ENCODE measurements at places on chromosomes 2 and 18.
A peak's percentile ranks its signal among the peaks of the same experiment; 100 is the strongest.

- no peak for DNase-seq
Observed at GRCh38 chr18:35029770-35030169, 11.4 kb upstream of the MAPRE2 start.

GRCh38 chr2:64876137-64876647 lies 113.0 kb upstream of the SLC1A4 start:
- DNase-seq = peak; percentile 94

DNA sequence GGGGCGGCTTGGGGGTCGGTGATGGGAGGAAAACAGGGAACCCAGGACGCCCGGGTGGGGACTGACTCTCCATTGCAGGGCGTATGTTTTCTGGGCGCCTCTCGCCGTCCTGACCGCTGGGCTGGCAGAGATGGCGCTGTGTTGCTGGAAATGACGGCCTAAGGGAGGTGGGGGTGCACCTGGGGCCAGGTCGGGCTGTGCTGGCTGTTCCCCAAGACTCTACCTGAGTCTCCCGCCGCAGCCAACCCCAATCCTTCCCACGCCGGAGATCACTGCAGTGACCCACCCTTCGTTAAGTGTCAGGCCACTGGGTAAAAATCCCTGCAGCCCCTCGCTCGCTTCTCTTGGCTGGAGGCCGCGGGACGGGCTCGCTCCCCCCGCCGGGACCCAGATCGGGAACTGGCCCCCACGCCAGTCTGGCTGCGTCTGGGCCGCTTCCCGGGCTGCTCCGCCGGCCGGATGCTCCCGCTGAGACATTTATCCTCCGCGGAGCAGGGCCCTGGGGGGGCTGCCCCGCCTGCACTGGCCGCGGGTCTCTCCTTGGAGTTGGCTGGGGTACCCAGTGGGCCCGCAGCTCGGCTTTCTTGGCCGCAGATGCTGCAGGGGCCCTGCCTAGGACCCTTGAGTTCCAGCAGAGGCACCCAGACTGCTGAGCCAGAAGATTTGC lies 7.8 kb upstream of the ARMC9 start:
- DNase-seq = peak; percentile 21

DNA sequence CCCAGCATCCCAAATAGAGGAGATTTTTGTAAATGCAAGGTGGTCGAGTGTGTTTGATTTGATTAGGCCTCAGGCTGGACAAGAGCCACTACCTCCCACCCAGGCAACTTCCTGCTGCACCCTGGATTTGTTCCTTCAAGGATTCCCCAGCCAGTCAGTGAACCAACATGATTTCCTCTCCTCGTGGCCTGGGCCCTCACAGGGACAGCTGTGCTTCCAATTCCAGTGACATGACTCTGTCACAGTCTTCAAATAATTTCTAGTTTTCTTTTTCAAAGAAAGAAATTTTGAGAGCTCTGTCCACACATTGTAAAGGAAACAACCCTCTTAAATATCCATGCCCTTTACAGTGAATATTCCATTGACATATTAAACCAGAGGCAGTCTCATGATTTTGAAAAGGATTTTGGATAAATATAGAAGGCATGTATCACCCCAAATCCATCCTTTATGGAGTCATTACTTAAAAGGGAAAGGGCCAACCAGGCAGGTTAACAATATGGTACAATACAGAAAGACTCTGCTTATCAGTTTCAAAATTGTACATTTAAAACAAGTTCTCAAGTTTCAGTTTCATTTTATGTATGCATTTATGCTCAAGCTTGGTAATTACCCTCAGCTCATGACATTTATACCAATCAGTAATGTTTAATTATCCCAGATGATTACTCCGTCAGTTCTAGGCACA lies 121.3 kb upstream of the FOSL2 start:
- DNase-seq = no peak

- DNase-seq = no peak
Observed at GRCh38 chr2:72131371-72131891, 16.2 kb downstream of the CYP26B1 start.

GRCh38 chr2:240960971-240961876 lies 37.2 kb upstream of the SNED1 start:
- no peak for DNase-seq

DNA sequence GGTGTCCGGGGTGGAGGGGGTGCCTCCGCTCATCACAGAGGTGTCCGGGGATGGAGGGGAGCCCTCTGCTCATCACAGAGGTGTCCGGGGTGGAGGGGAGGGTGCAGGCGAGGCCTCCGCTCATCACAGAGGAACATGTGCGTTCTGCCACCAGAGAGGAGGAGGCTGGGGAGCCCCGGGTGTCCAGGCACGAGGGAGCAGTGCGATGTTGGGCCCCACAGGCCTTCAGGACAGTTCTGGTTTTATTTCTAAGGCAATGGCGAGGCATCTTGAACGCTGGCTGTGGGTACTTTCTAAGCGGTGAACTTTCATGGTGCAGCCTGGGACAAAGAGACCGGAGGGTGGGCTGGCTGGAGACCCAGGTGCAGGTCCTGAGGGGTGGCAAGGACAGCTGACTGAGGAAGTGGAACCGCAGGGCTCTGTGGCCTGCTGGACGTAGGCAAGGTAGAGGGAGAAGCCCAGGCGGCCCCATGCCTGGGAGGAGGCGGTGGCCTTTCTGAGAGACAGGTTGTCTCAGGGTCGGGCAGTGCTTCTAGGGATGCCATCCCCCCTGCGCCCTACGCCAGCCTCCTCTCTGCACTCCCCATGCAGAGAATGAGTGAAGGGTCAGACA lies 196.6 kb upstream of the SALL3 start:
- DNase-seq = no peak

DNA sequence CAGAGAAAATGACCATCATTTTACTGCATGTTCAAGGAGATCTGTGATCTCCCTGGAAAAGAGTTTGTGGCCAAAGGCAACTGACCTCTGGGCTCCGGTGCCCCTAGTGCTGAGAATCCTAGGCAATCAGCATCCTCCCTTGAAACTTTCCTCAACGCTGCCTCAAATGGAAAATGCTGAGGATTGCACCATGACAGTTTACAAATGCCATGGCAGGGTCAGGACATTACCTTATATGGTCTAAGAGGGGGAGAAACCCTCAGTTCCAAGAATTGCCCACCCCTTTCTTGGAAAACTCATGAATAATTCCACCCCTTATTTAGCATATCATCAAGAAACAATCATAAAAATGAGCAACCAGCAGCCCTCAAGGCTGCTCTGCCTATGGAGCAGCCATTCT lies 48.3 kb downstream of the ALPK2 start:
- DNase-seq = no peak

- no peak for DNase-seq
Observed at GRCh38 chr2:20351555-20352229, 1.0 kb upstream of the PUM2 start.

GRCh38 chr18:41059126-41059415 lies 896.0 kb upstream of the PIK3C3 start:
- no peak for DNase-seq

DNA sequence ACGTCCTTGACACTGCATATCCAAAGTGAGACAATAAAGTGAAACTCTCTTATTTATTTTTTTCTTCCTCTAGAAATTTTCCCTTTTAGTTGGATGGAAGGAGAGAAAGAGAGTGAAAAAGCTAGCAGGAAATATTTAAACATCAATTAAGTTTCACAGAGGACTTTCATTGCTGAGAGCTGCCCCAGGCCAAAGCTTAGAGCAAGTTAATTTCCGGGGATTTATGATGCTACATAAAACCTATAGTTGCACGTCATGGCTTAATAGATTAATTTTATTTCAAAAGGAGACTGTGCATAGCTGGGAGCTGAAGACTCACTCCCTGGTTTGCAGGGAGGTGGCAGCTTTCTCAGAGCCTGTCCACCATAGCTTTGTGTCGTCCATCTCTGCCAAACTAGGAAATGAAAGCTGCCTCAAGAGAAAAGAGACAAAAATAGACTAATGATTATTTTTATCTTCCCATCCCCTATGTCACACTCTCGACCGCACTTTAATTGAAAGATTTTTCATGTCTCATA lies 323.3 kb upstream of the RAB6C start:
- no peak for DNase-seq

DNA sequence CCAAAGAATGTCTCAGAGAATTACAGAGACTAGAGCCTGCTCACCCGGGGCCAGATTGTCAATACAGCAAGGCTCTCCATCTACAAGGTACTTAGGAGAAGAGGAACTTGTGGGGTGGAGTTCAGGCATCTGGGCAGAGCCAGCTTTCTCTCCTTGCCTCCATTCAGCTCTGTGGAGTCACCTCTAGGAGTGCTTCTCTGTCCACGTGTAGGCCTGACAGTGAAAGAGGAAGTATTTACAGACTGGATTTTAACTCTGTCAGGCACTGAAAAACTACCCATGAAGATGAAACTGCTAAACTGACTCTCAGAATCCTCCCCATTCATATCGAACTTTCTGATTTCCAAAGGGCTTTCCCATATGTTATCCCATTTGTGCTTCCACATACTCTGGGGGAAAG lies 315.6 kb downstream of the SETBP1 start:
- DNase-seq = no peak

GRCh38 chr2:100754951-100755350 lies 65.0 kb upstream of the NPAS2 start:
- DNase-seq = no peak

DNA sequence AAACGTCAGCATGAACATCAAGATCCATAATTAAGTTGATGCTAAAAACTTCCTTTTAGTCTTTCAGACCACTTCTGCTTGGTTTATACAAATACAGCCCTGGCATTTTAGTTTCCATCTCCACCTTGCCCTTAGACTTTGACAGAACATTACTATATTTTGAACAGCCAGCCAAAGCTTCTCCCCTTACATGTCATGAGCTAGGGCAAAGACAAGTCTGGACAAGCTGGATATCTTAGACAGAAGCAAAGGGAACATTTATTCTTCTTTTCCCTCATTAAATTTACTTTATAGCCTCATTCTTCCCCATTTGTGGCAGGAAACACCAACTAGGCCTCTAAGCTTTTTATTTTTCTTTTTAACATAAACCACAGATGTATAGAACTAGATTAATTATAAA lies 403.3 kb downstream of the SUCLG1 start:
- peak; percentile 50 for DNase-seq
